ENCODE measurements at places on chromosomes 2 and 18.

DNA sequence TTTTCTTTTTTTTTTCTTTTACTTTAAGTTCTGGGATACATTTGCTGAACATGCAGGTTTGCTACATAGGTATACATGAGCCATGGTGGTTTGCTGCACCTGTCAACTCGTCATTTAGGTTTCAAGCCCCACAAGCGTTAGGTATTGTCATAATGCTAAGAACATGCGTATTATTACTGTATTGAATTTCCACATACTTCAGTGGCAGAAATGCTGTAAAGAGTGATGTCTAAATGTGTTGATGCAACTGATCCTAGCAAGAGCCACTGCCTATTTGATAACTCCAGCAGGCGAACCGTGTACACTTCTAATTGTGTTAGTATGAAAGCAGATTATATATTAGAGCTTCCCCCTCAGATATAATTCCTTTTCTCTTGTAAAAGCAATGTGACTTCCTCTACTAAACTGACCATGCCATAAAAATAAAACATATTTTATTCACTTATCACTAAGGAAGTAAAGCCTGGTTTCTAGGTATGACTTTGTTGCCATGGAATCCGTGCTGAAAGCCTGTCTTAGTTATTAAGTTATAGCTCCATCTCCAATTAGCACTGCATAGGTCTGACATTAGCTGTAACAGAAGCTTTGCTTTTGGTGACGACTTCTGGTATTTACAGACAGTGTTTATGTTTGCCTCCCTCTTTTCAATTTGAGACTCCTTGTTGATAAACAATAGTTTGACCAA, 280.0 kb downstream of the GALR1 start:
- DNase-seq, result no peak

GRCh38 chr2:63788071-63788470, 53.6 kb upstream of the UGP2 start:
- no peak for DNase-seq

- DNase-seq, result no peak
These were observed at the start of gene VSNL1 for GRCh38 chr2:17540093-17540812. TSS of gene VSNL1 (plus strand) at chr2:17540696. CDS start at chr2:17592075, 51,379 bp downstream.

DNA sequence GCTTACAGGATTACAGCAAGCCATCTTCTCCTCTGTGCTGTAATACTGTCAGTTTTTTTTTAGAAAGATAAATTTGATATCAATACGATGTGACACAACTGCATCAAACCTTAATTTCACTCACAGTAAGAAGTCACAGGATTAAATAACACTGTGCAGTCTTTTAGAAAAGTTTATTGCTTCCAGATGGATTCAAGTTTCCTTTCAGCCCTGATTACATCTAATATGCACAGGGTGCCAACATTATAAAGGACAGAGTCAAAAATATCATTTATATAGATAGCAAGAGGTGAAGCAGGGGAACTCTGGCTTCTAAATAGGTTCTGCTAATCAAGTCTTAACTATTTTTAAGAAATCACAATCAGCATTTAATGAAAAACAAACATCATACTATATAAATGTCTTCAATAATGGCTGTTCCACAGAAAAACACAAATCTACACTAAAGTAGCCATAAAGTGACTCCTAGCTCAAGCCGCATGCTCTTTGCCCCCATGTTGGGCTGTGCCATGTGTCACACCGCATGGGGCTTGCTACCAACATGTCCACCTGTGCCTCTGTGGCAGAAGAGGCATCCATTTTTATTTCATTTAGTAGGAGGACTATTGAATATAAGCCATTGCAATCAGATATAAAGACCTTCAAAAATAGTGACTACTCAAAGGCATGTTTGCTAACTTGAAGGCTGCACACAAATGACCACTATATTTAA, 35.0 kb downstream of the CERKL start:
- no peak for DNase-seq

GRCh38 chr2:128260239-128261138, 58.2 kb downstream of the HS6ST1 start:
- no peak for DNase-seq

DNA sequence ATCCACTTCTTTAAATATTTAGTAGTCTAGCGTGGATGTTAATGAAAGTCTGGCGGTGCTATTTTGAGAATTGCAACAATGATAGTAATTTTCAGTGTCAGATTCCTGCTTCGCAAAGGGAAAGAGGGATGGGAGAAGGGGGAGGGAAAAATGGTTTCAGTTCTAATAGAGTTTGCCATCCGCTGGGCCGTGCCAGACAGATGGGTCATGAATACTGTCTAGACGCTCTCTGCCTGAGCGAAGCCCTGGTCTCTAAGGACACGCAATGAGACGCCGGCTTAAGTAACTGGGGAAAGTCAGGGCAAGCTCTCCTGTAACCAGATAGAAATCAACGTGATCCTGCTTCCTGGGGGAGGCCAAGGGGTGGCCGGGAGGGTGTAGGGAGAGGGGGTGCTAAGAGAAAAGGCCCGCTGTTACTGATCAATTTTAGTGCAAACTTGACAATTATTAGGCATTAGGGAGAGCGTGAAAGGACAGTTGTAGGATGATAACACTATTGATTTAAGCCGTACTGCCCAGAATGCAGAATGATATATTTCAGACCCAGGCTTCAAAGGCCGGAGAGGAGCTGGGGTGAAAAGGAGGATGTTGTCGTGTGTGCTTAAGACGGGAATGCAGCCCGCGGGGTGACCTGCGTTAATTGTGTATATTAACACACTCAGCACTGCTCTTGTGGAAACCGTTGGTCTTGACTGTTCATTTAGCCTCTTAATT, 229.2 kb downstream of the LDLRAD4 start:
- DNase-seq, result no peak

GRCh38 chr2:44200011-44200410, 31.3 kb downstream of the PPM1B start:
- no peak for DNase-seq

- no peak for DNase-seq
These were observed 92.9 kb downstream of the TWIST2 start for GRCh38 chr2:238940806-238941205.

GRCh38 chr18:27956001-27956640, 220.8 kb downstream of the CDH2 start:
- no peak for DNase-seq

- no peak for DNase-seq
These were observed 35.2 kb downstream of the TTLL4 start for GRCh38 chr2:218745559-218746469.

DNA sequence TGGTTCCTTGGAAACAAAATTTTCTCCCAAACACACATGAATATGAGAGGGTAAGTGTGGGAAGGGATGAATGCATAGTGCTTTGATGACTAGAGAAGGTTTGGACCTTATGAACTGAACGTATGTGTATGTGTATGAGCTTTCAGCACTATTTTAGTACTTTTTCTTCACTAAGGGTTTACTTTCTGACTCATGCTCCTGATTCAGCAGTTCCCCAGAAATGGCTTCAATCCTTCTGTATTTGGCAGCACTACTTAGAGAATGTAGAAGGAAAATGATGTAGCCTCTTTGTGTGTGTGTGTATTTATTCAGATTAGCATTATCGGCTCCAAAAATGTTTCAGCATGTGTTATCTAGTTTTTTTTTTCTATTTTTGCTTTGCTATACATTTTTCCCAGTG, 22.2 kb downstream of the KCNJ3 start:
- DNase-seq, result no peak

DNA sequence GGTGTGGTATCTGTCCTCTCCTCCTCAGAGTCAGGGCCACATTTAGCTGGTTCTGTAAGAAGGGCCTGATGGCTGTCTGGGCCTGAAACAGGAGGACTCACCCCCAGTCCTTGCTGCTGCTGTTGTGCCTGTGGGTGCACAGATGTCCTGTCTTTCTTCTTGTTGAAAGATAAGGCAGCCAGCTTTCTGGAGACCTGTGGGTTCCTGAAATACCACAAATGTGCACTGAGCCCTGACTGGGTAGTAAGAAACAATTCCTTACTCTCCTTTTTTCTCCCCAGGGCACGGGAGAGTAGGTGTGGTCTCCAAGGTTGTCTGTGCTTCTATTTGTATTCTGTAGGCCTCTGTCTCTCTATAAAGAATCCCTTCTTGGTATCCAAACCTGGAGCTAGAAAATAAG, 96.2 kb upstream of the DLX2 start:
- DNase-seq, result no peak

GRCh38 chr18:57243624-57244179, 96.8 kb downstream of the BOD1L2 start:
- no peak for DNase-seq

DNA sequence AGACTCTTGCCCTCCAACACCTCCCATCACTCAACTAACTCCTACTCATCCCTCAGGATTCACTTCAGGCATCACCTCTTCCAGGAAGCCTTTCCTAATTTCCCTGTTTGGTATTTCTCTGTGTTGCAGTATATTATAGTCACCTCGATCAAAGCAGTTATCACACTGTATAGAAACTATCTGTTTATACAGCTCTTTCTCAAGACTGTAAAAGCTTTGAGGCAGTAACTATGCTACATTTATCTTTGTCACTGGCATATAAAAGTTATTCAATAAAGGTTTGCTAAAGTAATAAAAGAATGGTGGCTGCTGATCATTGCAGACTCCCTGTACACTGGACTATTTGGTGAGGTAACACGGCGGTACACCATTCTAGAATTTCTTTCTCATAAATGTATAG, 284.9 kb downstream of the PAX3 start:
- DNase-seq, result no peak

DNA sequence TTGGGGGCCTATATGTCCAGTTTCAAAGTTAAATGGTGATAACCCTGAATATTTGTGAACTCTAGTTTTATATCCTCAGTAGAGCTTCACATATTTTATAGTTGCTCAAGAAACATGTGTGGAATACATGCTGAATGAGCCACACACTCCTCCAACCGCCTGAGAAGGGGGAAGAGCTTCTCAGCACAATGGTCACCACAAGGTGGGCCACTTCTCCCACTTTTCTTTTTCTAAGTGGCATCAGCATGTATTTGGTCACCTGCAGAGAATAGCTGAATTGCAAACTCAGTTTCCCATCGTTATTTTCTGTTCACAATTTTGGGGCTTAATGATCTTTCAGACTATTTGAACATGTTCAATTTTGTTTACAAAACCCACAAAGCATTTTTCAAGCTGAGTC, 340.5 kb downstream of the PARD3B start:
- DNase-seq, result no peak

DNA sequence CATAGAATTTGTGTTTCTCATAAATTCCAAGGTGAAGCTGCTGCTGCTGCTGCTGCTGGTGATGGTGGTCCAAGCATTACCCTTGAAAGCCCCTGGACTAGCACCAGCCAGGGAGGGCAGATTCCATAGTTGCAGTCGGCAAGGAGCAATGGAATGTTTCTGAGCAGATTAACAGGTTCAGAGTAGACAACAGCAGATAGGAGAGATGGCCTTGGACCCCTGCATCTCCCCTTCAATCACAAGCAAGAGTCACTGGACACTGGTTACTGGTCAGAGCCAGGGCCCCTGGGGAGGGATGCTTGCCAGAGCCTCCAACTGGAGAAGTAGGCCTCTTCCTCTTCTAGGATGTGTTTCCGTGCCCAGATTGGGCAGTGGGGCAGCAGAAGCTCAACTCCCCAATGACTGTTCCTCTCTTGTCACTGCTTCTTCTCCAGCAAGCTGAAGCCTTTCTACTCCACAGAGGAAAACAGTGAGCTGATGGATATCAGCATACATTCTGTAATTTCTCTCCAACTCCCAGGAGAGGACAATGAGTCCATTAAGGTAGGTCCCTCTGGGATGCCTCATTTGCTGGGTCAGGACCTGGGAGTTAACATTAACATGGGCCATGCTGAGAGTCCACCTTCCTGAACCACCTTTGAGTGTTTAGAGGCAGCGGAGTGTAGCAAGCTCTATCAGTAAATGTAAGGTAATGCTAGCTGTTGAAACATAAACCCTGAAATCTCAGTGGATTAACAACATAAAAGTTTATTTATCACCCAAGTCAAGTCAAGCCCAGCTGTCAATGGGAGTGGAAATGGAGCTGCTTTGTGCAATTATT, 35.3 kb downstream of the MROH2A start:
- DNase-seq, result no peak

- DNase-seq, result no peak
These were observed 245.8 kb downstream of the GLI2 start for GRCh38 chr2:120981443-120981842.

DNA sequence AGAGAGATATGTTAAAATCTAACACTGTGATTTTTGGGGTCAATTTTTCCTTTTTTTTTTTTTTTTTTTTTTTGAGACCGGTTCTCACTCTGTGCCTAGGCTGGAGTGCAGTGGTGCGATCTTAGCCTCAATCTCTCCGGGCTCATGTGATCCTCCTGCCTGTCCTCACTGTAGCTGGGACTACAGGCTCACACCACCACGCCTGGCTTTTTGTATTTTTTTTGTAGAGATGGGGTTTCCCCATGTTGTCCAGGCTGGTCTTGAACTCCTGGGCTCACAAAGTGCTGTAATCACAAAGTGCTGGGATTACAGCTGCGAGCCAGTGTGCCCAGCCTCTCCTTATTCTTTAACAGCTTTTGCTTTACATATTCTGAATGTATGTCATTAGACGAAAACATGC, 2.9 kb upstream of the HAAO start:
- DNase-seq, result no peak

DNA sequence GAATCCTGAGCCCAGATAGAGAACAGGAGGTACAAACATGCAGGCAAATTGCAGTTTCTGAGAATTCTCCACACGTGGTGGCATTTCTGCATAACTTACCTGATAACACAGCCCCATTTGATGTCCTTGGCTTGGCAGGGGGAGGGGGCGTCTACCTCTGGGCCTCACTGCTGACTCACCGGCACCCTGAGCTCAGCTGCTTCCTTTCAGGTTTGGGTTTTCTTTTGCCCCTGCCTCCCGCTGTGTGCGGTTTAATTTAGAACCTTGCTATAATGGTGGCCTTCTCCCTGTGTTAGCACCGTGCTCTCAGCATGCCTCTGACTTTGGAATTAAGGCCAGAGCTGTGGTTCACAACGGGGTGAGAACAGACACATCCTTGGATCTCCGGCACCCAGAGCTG, 4.4 kb downstream of the CTIF start:
- peak; percentile 16 for DNase-seq

GRCh38 chr2:179842498-179843153, 18.8 kb downstream of the ZNF385B start:
- no peak for DNase-seq

- DNase-seq, result no peak
These were observed 101.8 kb downstream of the ASAP2 start for GRCh38 chr2:9308186-9308955.

DNA sequence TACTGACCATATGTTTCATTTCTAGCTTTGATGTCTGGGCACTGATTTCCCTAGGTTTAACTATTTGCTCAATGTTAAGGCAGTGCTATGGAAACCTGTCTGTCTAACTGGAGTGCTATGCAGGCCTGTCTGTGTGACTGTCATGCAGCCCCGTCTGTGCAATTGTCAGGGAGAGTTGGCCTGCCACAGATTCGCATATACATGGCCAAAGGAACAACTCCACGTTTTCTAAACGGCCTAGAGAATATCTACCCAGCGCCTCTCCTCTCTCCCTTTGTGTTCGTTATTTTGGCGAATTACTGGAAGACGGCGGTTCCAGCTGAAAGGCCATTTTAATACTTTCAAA, 59.6 kb upstream of the PSME4 start:
- DNase-seq, result no peak

DNA sequence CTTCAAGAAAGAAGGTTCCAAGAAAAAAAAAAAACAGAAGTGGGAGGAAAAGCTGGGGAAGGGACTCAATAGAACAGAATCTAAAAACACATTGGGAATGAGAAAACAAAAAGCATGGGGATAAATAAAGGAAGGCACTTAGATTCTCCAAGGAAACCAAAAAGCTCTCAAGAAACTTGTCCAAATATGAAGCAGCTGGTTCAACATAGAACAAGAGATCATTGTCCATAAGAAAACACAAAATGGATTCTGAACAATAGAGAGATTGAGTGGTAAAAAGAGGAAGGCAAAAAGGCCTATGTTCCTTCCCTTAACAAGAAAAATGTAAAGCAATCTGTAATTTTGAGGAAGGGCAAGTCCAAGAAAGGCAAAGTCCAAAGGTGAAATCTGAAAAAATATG, 32.9 kb upstream of the ALK start:
- DNase-seq, result no peak

Data from T-helper 2 cell (primary cell).